ENCODE measurements at places on chromosomes 13 and 19.

- no peak for DNase-seq
Measured at GRCh38 chr19:43812688-43813087, 10.4 kb upstream of the LYPD5 start.

GRCh38 chr19:4051175-4052101 lies 15.3 kb downstream of the ZBTB7A start:
- no peak for DNase-seq

DNA sequence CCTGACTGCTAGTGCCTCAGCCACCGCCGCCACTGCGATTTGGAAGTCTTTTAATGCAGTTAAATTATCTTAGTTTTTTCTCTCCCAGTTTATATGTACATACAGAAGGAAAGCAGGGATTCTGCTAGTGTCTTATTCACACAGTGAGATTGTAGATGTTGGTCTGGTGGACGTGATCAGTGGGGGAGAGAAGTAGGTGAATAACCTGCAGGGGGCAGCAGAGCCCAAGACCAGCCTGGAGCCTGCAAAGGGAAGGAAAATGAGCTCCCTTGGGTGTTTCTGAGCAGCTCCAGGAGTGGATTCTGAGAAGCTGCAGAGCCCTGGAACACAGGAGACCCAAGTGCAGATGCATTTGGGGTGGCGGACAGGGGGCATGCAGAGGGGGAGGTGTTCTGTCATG lies 26.3 kb downstream of the ZNF844 start:
- DNase-seq = peak; percentile 27

DNA sequence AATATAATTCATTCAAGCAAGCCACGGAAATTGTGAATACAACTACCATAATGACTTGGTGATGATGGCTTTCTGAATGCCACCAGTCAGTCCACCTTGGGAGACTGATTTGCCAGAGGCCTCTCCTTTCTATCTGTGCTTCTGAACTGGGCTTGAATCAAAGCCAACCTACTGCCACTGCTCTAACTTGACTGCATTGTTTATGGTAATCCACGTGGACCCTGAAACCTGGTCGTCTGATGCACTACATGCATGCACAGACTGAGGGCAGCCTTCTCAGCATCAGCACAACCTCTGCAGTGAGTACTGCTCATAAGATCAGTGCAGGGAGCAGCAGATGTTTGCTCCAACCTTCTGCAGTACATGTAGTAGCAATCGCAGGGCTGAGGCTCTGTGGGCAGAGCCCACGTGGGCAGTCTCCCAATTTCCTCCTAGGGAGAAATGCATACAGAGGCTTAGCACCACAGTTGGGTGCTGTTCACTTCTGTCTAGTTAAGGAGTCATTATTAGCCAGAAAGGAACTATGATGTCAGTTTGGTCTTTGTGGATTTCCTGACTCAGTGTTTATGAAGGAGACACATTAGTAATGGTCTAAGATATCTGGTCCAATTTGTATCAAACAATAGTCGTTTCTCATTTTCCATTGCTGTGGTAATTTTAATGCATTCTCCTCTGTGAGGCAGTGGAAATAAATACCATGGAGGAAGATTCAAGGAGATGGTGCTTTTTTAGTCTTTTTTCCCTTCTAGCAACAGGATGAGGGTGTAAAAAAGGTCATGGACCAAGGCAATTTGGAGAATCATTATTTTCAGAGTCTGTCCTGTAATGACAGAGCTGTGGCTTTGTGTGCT lies 82.5 kb downstream of the AKAP11 start:
- no peak for DNase-seq

- DNase-seq = peak; percentile 28
Measured at GRCh38 chr19:17294051-17294891, 9.0 kb downstream of the ABHD8 start.

GRCh38 chr13:99312493-99312883 lies 5.3 kb upstream of the GPR183 start:
- no peak for DNase-seq

GRCh38 chr13:66888698-66889097 lies 341.4 kb downstream of the PCDH9 start:
- no peak for DNase-seq

GRCh38 chr13:79679334-79679733 lies 198.4 kb downstream of the NDFIP2 start:
- no peak for DNase-seq

- no peak for DNase-seq
Measured at GRCh38 chr13:41345165-41345913, 34.3 kb downstream of the NAA16 start.

- no peak for DNase-seq
Measured at GRCh38 chr19:50398675-50399367, 14.7 kb downstream of the POLD1 start.

DNA sequence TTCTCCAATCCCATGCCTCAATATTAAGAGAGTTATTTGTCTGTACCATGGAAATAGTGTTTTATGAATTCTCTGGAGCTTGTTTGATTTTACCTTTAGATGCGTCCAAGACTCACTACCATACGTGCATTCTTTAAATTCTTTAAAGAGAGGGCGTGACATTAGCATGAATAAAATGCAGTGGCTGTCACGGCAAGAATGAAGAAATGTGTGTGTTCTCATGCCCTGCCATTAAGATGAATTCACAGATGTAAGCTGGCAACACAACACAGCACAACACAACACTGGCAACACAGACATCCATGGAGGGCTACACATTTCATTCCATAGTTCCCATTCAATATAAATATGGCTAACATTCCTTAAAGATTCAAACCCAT lies 213.4 kb downstream of the ENOX1 start:
- no peak for DNase-seq

DNA sequence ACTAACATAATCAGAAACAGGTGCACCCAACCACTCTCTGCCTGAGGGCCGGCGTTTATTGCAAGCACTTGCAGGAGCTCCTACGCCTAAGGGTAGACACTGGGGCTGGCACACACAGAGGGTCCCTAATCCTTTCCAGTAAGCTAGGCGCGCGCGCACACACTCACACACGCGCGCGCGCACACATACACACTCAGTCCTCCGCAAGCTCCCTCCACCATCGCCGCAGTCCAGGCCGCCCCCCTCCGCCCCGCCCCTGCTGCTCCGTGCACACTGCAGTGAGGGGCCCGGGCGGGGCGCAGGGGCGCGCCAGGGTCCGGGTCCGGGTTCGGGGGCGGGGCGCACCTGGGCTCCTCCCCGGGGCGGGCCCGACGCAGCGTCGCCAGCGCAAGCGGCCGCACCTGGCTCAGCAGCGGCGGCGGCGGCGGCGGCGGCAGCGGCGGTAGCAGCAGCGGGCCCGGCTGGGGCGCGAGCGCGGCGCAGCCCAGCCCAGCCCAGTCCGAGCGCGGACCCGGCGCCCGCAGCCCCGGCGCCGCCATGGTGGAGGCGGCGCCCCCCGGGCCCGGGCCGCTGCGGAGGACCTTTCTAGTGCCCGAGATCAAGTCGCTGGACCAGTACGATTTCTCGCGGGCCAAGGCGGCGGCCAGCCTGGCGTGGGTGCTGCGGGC lies at the start of gene CAMSAP3:
Gene CAMSAP3, plus strand, starts transcription at position 398 of the 668 bp plus-strand sequence. Its CDS starts 140 bp downstream, at position 538.
- DNase-seq = peak; percentile 19
